ENCODE measurements at places on chromosomes 12 and 14.

DNA sequence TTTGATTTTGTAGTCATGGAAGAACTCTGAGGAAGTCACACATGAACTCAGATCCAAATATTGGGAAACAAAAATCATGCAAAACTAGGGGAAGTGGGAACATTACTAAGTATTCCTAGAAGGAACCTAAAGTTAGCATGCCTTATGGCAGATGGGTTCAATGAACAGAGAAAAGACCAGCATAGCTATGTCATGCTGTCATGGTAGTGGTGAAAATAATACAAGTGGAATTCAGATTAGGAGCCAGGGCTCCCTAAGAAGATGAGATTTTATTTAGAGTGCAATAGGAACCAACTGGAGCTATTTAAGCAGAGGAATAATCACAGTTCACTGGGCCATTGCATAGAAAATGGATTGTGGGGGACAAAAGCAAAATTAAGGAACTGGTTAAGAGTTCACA, 134.0 kb downstream of the DIO2 start:
- DNase-seq: no peak

DNA sequence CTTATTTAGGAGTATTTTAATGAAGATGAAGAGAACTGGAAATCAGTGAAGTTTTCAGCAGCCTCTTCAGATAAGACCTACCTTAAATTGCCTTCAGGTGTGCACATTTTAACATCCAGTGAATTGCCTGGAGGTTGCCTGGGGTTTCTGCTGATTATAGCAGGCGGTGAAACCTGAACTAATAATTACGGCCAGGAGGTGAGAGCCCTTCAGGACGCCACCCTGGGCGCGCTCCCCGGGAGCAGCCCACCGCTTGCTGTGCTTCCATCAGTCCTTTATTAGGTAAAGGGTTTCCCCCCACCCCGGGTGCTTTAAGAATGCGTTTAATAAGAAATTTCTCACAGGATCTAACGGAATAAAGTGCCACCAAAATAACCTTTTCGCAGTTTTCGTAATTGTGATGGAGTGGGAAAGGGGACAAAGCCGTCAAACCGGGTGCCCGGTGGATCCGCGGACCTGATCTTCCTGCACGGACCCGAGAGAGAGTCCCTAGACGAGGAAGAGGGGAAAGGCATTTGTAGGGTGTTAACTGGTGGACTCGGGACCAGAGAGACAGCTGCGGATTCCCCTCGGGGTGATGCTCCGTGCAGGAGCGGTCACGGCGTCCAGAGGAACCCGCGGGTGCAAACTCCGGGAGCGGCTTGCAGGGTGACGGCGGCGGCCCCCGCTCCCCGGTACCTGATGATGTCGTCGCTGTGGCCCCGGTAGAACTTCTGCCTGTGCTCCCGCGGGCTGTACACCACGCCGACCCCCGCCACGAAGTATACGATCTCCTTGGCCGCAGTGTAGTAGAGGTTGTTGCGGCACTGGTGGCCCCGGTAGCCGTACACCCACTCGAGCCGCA, 902 bp downstream of the EML5 start:
- DNase-seq: no peak

- no peak for DNase-seq
Observed at GRCh38 chr14:42001431-42001830, 394.8 kb downstream of the LRFN5 start.

DNA sequence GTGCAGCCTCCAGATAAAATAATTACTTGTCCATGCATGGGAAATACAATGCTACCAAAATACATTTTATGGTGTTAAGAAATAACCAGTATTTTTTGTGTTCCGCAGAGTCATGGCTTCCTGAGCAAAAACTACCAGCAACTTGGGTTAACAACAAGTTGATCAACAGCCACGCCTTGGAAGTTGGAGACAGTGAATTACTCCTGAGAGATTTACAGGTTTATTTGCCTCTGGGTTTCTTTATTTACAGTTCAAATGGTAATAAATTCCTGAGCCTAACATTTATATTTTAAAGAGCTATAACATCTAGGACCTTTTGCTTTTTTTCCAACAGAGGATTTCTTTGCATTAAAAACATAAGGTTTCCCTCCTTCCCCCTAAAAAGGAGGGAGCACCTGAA, 194.0 kb downstream of the IPO8 start:
- DNase-seq: no peak

DNA sequence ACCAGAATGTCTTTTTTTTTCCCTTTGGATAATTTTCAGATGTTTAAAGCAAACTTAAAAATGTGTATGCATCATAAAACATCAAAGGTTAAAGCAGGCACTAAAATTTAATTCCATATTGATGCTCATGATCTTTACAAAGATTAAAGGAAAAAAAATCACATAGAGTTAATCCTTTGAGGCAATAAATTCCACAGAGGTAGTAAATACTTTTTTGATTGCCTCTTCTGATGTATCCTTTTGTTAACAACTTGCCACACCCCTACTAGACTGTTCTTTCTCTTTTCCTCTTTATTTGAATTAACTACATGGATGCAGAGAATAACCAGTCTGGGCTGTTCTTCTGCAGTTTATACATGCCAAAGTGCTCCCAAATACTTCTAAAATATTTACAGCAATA, 45.2 kb upstream of the KCNJ8 start:
- DNase-seq: no peak

DNA sequence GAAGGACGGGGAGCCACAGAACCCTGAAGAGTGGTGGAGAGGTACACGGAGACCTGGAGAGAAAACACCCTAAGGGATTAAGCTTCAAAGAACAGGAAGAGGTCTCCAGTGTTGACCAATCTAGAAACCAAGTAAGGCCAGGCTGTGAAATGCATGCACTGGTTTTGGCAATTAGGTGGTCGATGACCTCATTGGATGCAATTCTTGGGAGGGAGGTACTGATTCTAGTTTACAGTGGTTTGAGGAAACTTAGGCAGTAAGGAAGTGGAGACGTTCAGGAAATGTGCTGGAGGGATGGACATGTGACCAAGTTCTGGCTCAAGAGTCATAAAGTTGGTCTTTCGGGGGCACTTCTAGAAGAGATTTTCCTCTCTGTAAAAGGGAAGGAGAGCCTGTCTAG, 91.3 kb upstream of the CEP83 start:
- DNase-seq: no peak

- no peak for DNase-seq
Observed at GRCh38 chr12:131473261-131473660, 237.6 kb upstream of the SFSWAP start.

DNA sequence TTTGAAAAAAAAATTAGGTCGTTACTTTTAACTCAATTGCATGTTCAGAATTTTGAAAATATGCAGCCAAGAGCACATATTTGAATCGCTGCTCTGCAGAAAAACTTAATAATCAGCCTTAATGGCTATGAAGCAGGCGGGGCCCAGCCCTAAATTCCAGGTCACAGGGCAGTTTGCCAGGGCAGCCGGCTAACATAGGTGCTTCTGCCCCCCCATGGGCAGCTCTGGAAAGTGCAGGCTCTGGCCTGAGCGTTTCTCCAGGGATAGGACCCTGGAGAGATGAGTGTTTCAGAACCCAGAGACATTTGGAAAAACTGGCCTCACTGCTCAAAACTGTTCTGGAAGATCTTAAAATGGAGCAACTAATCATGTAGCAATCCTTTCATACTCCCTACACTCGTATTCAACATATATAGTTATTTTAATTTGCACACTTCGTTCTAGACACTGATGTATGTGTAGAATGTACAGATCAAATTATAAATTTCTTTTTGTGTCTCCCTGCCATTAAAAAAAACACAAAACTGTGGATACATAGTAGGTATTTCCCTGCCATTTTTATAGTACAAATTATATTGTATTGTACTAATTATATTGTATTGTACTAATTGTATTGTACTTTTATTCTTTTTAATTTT, 26.0 kb upstream of the PTGR2 start:
- peak; percentile 96 for DNase-seq

GRCh38 chr14:34873589-34874385, 1.4 kb downstream of the BAZ1A start:
- peak; percentile 90 for DNase-seq

- no peak for DNase-seq
Observed at GRCh38 chr12:107436376-107436775, 249.2 kb upstream of the PWP1 start.
